ENCODE measurements at places on chromosomes 7 and 10.
A peak's percentile ranks its signal among the peaks of the same experiment; 100 is the strongest.

- no peak for DNase-seq
These were observed 1.1 kb downstream of the DENND2A start for GRCh38 chr7:140639366-140640053.

DNA sequence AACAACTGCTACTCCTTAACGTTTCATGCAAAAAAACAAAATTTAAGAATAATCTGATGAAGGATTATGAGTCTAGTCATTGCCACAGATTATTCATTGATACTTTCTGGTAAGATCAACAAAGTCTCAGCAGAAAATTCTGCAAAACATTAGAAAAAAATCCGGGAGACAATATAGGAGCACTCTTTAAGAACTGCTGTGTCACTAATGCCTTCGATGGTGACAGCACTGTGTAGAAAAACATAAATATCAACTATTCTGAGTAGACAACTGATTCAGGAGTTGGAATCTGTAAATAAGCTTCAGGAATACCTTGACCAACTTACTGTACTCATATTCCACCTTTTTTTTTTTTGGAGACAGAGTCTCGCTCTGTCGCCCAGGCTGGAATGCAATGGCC, 69.0 kb downstream of the CYTH3 start:
- DNase-seq, result no peak

- DNase-seq, result no peak
These were observed 65.9 kb downstream of the CLIP2 start for GRCh38 chr7:74355091-74355490.

GRCh38 chr10:100076750-100077149, 4.9 kb downstream of the CPN1 start:
- no peak for DNase-seq

- DNase-seq, result no peak
These were observed 22.2 kb downstream of the ANK3 start for GRCh38 chr10:60367431-60367830.

DNA sequence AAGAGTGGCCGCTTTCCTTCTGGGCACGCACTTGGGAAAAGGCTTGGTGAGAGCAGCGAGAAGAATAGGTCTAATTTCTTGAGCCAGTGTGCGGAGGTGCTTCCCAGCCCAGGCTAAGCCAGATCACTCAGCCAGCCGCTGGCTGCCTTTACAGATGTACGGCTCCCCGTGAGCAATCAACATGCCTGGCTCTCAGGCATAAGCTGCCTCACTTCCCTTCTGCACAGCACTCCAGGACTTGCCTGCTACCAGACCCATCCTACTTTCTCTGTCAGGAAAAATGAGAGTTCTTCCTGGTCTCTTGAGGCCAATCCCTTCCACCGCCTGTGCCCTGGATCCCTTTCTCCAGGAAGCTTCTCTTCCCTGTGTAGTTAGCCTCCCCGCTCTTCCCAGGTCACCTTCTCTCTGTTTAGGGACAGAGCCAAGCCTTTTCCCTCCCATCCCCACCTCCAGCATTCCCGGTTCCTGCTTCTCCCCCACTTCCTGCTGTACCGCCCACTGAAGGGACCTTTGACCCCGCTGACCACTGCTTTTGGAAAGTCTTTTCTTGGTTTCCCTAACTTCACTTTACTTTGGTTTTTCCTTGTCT, 1.1 kb upstream of the ACTR3C start:
- no peak for DNase-seq

DNA sequence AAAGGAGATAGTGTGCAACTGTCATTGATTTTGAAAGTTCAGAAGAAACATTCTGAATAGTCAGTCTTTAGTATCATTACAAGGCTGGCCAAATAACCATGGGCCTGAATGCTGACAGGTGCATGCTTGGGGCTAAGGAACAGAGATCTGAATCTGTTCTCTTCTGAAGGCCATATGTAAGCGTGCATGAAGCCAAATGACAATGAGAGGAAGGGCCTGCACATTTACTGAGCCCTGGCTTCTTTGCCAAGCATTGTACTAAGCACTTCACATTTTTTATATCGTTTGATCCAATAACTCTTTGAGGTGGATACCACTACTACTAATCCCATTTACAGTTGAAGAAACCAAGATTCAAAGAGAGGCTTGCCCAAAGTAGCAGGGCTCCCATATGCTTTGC, 22.5 kb upstream of the TIAL1 start:
- DNase-seq, result no peak

DNA sequence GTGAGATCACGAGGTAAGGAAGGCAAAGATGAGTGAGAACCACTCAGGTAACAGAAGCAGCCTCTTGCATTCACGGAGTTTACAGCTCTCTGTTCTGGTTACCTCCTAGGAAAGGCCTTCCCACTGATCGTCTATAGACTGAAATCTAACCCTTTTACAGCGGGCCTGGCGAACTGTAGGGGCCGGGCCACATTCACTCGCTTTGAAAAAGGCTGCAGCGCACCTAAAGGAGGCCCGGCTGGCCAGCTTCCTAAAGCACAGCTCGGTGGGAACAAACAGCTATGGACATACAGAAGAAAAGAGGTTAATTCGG, 565 bp downstream of the ATP5MK start:
- DNase-seq, result no peak

DNA sequence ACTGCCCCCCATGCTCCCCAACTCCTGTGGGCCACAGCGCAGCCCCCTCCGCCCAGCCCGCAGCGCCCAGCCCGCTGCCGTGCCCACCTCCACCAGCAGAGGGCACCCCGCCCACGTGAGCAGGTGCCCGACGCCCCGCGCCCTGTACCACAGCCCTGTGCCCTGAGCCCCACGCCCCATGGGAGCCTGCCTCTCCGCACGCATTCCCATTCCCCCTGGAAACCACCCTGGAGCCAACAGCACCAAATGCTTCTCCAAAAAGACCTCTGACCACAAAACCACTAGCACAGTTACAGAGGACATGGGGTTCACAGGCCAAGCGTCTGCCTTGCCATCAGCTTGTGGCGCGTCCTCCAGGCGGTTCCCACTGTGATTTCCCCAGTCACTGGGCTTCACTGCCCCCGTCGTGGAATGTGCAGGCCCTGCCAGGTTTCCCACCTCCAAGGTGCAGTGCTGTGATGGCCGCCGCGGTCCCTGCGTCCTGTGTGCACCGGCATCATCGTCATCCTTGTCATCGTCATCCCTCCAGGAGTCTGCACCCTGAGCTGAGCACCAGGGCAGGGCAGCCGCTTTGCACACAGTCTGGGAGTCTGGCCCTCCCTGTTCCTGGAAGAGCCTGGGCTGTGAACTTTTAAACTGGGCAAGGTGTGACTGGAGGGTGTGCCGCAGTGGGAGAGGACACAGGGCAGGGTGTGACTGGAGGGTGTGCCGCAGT, 61.7 kb downstream of the PWWP2B start:
- peak; percentile 46 for DNase-seq

DNA sequence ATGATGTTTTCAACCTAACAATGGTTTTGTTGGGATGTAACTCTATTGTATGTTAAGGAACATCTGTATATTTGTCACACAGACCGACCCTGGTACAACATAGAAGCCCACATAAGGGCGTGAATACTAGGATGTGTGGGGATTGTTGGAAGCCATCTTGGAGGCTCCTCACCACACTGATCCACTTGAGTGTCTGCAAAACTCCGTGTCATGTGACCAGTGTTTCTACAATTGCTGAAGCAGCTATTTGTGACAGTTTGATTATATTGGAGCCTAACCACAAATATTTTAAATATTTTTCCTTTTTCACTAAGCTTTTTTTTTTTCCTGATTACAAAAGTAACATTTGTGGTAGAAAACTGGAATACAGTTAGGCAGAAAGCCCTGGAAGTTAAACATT, 27.9 kb downstream of the RALA start:
- no peak for DNase-seq

GRCh38 chr10:7196284-7196683, 214.6 kb downstream of the SFMBT2 start:
- DNase-seq, result no peak

GRCh38 chr7:85177316-85177715, 9.5 kb downstream of the SEMA3D start:
- no peak for DNase-seq

GRCh38 chr7:101146-102046, 91.0 kb upstream of the FAM20C start:
- no peak for DNase-seq

DNA sequence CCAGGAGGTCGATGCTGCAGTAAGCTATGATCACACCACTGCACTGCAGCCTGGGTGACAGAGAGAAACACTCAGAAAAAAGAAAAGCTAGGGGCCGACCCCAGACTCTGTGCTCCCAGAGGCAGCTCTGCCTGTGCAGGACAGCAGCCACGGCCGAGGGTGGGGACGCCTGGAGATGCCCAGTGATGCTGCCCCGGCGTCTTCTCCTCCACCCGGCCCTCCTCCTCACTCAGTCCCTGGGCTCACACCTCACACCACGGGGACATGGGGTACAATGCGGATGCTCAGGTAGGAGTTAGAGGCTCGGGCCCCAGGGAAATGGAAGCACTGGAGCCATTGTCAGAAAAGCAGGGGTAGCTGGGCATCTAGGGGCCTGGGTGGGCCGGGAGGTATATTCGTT, 46.3 kb upstream of the ELFN1 start:
- DNase-seq, result no peak

- DNase-seq, result no peak
These were observed 30.8 kb downstream of the CASD1 start for GRCh38 chr7:94540428-94540827.

DNA sequence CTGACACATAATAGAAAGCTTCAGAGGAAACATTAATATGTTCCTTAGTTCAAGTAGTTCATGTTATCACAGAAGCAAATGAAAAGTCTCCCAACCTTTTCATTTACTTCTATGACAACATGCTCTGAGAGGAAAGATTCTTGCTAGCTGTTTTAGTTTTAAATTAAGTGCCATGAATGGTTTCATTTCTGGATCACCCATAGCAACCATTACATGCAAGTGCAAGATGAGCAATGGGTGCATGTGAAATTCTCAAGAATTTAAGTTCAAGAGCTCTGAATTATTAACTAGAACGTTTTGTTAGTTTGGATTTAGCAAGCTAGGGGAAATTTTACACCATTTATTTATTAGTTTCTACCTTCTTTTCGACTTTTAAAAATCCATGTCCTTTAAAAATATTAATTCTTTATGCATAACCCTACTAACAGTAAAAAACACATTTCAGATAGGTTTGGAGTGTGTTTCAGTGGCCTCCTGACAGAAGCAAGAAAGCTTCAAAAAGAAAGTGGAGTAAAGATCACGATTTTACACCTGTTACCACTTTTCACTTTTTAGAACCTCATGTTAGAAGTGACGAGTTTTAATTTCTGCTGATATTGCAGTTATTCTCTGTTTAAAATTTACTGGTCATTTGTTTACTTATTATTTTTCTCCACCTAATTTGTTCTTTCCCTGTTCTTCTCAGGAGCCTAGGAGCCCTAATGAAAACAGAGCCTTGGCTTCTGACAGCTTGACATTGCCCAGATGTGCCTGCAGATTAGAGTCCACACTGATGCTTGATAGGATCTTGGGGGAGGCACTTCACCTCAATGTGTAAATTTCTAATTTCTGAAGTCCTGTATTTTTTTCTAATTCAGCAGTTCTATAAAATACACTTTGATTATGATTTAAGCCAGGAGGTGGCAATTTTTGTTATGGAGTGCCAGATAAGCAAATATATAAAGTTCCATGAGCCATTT, 995.3 kb upstream of the PHF14 start:
- no peak for DNase-seq

- DNase-seq, result no peak
These were observed 318.2 kb upstream of the CELF2 start for GRCh38 chr10:10699427-10699826.

GRCh38 chr7:66896441-66896840, 24.6 kb upstream of the TMEM248 start:
- no peak for DNase-seq

GRCh38 chr7:23196306-23196705, 14.5 kb downstream of the NUP42 start:
- no peak for DNase-seq

DNA sequence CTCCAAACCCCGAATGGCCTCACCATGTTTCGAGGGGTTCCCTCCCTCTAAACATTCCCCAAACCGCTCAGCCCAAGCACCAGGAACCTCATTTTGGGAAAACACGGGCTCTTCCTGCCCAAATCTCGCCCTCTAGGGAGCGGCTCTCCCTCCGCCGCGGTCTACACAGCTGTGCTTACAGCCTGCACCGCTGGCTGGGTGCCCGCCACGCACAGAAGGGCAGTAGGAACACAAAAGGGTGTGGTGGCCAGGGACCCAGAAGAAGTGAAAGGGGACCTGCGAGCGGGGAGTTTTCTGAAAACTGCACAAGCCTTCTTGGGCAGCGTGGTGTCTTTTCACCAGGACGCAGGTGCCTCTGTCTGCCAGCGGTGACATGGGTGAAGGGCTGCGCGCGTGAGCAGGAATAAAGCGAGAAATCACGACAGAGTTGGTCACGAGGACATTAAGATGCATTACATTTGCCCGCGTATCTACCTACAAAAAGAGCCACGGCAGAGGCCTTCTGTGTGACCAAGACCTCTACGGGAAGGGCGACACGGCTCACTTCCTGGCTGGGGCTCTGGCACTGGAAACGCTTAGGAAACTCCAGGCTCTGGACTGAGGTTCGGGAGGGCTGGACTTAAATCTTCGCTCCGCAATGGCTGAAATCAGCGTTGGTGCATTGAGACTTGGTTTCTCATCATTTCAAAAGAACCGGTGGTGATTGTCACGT, 171.7 kb downstream of the LSM5 start:
- no peak for DNase-seq

- DNase-seq, result no peak
These were observed 683.5 kb upstream of the GALNT17 start for GRCh38 chr7:70448312-70448906.

- no peak for DNase-seq
These were observed 45.7 kb downstream of the BPGM start for GRCh38 chr7:134692344-134692705.

DNA sequence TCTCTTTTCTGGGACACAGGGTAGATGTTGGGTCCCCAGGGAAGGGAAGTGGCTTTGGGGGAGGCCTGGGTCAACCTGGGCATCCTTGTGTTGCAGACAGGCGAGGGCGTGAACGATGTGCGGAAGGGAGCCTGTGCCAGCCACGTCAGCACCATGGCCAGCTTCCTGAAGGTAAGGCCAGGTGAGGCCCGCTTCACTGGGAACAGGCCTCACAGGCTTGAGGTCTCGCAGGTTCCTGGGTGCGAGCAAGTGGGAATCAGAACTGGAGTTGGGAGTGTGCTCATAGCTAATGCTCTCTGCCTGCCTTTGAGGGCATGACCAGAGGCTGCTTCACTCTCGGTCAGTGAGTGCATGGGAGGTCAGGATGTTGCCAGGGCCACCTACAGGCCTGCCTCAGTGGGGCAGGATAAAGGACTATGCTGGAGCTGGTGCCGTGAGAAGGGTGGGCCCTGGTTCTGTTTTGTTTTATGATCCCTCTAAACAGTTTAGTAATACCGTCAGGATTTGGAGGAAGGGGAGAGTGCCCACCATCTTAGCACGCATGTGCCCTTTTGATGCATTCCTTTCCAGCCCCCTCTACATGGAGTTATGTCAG, 8.4 kb downstream of the DBNL start:
- no peak for DNase-seq
